Brain (organoid and tissue), 16 donors: ENCODE measurements at places on chromosomes 13 and 19.

- DNase-seq = peak; percentile 99
Observed at GRCh38 chr19:58543826-58544590, at the start of gene TRIM28. TSS of gene TRIM28 (plus strand) at chr19:58544064. CDS start at chr19:58544758, 694 bp downstream.

DNA sequence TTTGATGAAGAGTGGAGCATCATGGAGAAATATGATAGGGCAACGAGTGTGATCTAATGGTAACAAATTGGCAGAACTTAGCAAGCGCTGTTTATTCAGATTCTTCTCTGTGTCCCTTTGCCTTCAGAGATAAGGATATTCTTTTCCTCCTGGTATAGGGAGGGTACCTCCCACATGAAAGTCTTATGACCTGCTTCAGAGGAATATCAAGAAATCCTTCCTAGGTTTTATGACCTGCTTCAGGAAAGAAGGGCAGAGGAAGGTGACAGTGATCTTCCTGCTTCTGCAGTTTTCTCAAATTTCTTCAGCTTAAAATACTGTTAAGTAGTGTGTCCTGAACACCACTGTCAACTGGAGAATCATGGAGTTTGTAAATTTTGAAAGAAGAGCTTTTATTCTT, 144.3 kb downstream of the DNAJC15 start:
- no peak for DNase-seq

DNA sequence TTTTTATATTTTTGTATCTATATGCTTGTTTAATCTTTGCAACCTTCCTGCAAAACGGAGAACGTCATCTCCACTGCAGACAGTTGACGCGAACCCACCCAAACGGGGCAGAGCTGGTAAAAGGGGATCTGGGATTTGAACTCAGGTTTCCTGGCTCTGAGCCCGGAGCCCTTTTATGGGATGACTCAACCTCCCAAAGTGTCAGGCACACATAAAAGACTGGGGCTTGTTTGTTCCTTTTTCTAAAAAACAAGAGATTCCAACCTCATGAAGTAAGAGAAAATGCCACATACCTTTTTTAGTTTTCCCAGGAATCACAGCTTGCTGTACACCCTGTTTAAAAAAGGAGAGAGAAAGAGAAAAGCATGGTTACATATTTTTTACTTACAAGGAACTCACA, 78.9 kb downstream of the GADD45B start:
- DNase-seq = no peak

GRCh38 chr19:5988517-5989387, 10.8 kb upstream of the RANBP3 start:
- no peak for DNase-seq

DNA sequence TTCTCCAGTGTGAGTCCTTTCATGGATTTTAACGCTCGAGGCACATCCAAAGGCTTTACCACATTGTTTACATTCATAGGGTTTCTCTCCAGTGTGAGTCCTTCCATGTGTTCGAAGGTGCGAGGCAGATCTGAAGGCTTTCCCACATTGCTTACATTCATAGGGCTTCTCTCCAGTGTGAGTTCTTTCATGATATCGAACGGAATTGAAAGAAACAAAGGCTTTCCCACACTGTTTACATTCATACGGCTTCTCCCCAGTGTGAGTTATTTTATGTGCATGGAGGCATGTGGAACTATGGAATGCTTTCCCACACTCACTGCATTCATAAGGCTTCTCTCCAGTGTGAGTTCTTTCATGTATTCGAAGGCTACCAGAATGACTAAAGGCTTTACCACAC, 5.2 kb upstream of the ZNF20 start:
- no peak for DNase-seq

DNA sequence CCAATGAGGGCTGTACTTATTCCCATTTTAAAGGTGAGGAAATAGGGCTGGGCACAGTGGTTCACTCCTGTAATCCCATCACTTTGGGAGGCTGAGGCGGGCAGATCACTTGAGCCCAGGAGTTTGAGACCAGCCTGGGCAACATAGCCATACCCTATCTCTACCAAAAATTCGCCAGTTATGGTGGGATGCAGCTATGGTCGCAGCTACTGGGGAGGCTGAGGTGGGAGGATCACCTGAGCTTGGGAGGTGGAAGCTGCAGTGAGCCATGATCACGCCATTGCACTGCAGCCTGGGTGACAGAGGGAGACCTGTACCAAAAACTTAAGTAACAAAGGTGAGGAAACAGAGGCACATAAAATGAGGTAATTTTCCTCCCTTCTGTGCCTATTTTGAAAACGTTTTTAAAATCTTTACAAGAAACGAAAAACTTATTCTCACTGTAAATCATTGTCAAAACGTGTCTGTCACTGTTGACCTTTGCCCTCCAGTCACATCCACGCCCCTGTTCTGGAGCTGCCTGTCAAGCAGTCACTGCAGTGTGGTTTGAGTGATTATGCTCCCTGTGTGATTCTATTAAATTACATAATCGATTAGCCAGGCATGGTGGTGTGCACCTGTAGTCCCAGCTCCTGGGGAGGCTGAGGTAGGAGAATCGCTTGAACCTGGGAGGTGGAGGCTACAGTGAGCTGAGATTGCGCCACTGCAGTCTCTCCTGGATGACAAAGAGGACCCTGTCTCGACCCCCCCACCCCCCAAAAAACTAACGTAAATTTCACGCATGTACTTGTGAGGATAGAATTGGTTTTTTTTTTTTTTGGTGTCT, 12.5 kb downstream of the NOP53 start:
- DNase-seq = no peak

DNA sequence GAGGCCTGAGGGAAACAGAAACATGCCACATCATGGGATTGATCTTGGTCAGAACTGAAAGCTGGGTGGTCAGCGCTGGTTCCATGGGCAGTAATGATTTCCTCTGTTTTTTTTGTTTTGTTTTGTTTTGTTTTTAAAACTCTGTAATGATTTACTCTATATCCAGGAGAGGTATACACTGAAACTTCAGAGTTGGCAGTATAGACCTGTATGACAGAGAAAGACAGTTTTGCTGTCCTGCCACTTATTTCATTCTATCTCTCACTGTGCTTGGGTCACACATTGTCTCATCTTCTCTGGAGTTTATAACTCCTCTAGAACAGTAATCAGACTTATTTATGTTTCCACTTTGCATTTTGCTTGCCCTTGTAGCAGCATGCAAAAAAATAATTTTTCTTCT, 105.1 kb upstream of the SLITRK1 start:
- DNase-seq = no peak

GRCh38 chr19:41808663-41809566, 12.5 kb downstream of the CEACAM3 start:
- DNase-seq = no peak

- DNase-seq = no peak
Observed at GRCh38 chr13:107572156-107572555, 643.2 kb downstream of the LIG4 start.

DNA sequence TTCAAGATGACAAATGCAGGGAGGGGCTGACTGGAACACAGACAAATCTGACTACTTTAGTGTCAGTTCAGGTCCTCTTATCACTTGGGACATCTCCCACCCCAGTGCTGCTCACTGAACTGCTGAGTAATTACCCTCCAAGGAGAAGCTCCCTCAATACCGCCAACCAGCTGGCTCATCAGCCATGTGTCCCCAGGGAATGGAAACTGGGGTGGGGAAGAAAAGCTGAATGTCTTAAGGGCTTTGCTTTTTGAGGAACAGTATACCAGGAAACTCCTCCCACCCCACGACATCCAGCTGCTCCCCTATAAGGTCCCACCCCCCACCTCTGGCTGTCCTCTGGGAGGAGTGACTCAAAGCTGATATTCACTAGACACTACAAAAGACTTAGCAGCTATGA, 2.0 kb downstream of the ZNF823 start:
- peak; percentile 20 for DNase-seq
